ENCODE measurements at places on chromosomes 1 and 21.

DNA sequence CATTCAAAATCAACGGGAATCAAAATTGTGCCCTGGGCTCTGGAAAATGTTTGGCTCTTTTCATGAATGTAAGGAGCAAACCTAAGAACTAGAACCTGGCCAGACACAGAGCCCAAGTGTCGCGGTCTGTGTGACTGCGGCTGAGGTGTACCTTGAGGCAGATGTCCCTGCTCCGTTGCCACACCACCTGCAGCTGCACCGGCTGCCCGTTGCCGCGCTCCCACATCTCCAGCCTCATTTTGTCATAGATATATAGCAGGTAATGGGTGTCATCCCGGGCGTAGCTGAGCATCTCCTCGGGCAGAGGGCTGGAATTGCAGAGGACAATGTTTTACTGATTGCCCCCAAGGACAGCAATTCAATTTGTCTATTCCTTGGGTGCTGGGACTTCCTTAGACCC is 18.7 kb downstream of the EXOSC10 start:
- no peak for DNase-seq

DNA sequence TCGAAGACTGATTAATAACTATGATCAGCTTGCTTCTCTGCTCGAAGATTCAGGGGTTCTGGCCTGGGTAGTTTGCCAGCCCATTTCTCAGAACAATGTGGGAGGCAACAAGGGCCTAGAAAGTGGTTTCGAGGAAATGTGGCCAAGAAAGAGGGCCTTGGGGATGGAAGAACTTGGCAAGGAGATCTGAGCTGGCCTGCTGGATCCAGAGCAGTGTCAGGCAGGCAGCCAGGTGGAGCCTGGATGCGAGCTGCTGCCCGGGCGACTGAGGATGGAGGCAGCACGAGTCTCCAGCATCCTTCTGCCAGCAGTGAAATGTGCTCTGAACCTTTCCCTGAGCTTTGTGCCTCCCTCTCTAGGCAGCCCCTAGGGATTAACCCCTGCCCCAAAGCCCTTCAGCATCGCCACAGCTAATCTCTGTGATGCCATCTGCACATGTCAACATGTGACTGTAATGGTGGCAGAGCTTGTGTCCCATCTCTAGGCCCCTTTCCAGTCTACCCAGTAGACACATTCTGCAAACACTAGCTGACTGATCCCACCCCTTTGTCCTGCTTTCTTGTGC is 61.0 kb upstream of the NEK2 start:
- DNase-seq, result no peak

GRCh38 chr21:33035147-33035546 is 9.4 kb downstream of the OLIG2 start:
- no peak for DNase-seq

DNA sequence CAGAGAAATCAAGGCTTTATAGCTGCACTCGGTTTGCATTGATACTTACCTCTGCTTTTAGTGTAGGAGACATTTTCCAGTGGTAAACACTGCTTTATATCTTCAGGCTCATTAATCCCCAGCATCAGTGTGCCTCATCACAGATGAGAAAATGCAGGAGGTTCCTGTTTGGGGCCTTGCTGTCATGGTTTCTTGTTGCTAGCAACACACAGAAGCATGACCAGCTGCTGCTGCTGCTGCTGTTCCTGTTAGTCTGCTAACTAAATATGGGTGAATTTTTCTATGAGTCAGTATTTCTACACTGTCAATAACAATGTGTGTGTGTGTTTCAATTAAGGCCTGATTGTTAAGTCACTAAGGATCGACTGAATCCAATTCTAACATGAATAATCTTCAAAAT is 85.8 kb upstream of the RGS1 start:
- DNase-seq, result no peak

DNA sequence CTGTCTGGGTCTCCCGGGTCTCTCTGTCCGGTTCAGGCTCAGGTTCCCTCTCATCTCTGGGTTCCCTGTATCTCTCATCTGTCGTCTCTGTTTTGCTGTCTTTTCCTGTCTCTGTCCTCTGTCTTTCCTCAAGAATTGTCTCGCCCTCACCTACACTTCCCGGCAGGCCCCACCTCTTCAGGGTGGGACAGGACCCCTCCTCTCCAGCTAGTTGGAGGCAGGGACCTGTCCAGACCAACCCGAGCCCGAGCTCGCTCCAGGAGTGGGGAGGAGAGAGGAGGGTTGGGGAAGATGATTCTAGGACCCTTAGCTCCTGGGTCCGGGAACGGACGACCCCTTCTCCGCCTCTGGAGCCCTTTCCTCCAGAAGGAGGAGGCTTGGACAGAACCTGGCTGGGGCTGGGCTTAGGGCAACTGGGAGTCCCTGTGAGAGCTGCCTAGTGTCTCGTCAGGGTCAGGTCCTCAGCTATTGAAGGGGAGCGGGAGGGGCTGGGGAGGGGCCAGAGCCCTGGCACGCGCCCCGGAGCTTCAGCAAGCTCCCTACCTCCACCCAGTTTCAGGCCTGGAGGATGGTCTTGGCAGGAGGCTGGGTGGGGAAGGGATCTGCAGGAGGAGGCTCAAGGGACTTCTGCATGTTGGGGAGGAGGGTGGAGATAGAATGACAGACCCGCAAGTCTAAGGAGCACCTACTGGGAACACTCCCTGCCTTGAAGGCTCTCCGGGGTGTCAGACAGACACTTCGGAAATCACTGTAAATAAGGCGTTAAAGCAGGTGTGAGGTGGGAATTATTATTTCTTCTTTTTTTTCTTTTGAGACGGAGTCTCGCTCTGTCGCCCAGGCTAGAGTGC is 26.3 kb upstream of the EPB41 start:
- no peak for DNase-seq

DNA sequence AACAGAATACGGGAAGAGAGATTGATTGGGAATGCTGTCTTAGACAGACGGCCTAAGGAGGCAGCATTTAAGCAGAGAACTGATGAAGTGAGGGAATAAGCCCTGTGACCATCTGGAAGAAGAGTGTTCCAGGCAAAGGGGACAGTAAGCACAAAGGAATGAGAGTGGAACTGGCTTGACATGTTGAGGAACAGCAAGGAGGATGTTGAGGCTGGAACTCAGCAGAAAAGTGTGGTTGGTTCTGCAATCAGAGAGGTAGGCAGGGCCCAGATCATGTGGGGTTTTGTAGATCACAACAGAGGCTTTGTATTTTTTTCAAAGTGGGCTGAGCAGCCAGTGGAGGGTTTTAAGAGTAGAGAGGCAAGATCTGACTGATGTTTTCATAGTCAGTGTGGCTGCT is 157.4 kb downstream of the DNM3 start:
- DNase-seq, result no peak

DNA sequence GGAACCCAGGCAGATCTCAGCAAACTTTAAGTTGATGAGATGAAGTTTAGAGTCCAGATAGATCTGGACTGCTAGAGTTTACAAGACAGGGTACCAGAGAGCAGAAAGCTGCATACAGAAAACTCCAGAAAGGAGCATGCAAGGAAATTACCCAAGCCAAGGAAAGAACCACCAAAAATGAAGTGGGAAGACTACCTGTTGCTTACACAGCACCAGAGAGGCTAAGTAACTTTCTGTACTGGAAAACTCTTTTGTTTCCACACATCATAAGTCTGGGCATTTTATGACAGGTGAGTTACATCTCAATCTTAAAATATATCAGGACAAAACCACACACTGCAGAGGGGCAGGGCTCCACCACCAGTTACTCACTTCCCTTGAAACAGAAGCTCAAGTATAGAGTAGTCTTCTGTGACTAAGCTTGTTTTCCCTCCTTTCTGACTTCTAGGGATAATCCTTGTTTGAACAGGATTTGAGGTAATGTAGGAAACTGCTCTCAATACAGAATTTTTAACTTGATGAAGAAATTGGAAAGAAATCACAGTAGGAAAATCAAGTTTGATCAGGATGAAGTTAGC is 17.4 kb upstream of the GJA9 start:
- no peak for DNase-seq

- no peak for DNase-seq
These were observed 18.7 kb upstream of the NBL1 start for GRCh38 chr1:19625291-19625937.

DNA sequence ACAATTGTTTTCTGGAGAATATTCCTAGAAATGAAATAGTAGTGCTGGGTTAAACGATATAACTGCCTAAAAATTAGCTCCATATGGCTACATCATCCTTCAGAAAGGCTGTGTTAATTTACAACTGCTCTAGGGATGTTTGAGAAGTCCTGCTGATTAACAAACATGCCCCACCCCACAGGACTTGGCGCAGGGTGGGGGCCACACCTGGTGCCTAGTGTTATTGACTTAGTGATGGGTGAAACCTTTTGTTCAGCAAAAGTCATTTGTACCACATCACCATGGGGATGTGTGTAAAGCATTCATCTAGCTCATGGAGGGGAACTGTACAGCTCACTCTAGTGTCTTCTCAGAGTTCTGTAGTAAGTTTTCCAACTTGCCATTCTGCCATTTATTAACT is 492.8 kb downstream of the CAMTA1 start:
- DNase-seq, result no peak

DNA sequence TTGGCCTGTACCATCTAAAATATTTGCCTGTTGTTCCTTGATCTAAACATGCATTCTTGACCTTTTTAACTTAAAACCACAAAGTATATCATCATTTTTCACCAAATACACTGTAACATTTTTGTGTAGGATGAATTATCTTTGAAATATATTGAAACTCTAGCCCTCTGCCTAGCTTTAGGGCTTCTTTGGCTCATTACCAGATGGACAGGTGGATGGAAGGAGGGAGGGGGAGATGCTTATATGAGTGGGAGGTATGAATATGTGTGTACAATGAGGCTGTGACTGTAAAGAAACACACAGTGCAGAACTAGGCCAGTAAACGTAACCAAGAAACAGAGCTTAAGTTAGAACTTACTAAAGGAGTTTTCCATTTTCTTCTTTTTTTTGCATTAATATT is 118.5 kb downstream of the ESRRG start:
- DNase-seq, result no peak

GRCh38 chr1:183730107-183730724 is 74.7 kb upstream of the RGL1 start:
- no peak for DNase-seq

DNA sequence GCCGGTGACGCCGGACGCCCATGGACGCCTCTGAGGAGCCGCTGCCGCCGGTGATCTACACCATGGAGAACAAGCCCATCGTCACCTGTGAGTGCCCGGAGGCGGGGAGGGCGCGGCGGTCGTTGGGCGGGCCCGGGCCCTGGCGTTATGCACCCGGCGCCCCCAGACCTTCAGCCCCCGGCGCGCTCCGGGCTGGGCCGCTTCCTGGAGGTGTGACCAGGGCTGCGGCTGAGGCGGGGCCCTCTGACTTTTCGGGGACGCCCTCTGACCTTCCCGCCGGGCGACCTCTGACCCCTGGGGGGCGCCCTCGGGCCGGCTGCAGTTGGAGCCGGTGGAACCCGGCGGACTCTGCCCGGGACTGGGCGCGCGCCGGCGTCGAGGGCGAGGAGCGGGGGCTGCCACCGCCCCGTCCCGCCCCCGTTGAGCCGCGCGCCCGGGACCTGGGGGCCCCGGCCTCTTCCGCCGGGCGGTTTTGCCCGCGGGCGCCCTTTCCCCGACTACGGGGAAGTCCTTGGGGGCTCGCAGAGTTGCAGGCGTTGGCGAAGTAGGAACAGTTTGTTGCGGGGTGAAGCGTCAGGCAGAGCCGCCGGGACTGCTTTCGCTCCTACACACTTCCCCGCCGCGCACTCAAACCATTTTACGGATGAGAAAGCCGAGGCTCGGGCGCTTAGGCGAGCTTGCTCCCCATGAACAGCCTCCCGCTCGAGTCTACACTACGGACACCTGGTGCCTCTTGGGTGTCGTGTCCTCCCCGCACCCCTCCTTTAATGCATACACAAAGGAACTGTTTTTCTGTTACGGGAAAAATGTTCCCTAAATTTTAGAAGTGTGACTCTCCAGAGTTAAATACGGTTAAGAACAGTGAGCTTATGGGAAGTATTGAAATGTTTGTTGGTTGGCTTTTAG is 618 bp downstream of the TRAPPC10 start:
- peak; percentile 61 for DNase-seq

- DNase-seq, result no peak
These were observed at the start of gene CBR3 for GRCh38 chr21:36134803-36135390. TSS of gene CBR3 (plus strand) at chr21:36135079. CDS start at chr21:36135193, 114 bp downstream.

- DNase-seq, result no peak
These were observed 34.9 kb downstream of the CENPF start for GRCh38 chr1:214637722-214638458.

- DNase-seq, result no peak
These were observed 126.2 kb upstream of the SERBP1 start for GRCh38 chr1:67556297-67556900.

GRCh38 chr1:162007466-162007865 is 16.2 kb downstream of the OLFML2B start:
- DNase-seq, result no peak

DNA sequence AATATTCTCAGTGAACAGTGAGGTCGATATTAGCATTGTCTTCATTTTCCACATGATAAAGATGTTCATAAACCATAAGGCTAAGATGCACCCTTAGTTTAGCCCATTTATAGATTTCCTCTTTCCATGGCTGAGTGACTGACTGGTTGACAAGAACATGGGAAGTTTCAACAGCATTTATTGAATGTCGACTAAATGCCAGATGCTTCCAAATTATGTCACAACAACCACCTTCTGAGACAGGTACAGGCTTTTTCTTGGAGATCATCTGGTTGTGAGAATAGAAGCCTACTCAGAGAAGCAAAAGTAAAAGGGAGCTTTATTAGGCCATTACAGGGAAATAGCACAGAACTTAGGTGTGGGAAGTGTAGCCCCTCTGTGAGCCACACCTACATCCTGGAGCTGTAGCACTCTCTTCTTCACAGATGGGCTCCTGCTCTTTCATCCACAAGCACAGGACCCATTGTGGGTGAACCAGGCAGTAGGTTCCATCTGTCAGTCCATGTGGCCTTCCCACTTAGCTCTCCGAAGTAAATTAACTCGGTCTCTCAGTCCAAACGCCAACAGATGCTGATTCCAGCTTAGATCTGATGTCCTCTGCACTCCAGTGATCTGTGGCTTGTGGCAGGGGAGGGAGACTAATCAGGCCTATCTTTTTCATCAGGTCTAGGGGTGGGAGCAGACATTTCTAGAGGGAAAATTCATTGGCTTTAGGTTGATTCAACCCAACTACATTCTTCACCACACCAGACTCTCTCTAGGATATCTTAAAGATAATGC is 14.3 kb downstream of the ATP2B4 start:
- no peak for DNase-seq

GRCh38 chr1:222790520-222790919 is 24.3 kb upstream of the DISP1 start:
- DNase-seq, result no peak

DNA sequence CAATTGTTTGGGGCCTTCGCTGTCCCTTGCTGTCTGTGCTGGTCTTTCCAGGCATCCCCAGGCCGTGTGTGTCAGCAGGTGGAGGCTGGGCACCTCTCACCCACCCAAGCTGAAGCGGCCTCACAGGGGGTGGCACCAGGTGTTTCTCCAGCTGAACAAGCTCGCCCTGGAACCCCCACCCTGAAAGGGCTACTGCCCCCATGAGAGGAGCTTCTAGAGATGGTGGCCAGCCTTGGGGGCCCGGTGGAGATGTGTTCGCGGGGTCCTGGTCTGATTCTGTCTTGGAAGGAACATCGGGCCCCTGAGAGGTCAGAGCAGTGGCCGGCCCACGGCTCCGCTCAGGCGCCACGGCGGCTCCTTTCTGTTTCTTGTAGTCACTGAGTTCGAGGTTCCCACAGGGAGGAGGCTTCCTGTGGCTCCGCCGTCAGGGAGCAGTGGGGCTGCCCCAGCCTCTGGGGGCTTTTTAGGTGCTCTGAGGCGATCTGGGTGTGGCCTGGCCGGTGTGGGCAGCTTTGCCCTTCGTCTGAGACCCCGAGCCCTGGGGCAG is 46.9 kb downstream of the SKI start:
- DNase-seq, result no peak

- no peak for DNase-seq
These were observed 303.3 kb upstream of the ESRRG start for GRCh38 chr1:217026531-217026930.

- DNase-seq, result no peak
These were observed 87.8 kb downstream of the GLUL start for GRCh38 chr1:182303778-182304177.

Data from stimulated activated CD4-positive, alpha-beta T cell treated with anti-CD3 and anti-CD28 coated beads, TNF-alpha, amount 100 ng/mL, for 24 hours (primary cell).